ENCODE measurements at places on chromosomes 3 and 15.

- DNase-seq: no peak
Measured at GRCh38 chr3:143358793-143359491, 239.4 kb downstream of the CHST2 start.

DNA sequence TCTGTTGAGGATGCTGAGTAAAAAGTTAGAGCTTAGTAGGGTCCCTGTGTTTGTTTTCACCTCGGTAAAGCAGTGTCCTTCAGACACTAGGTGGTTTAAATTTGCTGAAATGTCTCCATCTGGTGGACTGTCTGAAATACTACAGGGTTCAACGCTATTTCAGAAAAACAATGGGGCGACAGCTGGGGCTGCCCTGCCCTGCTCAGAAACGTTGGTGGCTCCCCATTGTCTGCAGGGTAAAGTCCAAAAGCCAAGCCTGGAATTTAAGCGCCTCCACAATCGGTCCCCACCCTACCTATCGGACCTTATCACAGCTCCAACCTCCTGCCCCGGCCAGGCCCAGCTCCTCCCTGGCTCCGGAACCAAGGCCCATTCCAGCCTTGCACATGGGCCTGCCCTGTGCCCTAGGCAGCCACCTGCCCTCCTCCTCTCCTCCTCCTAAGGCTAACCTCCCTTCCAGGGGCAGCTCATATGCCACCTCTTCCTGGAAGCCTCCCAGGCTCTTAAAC, 4.3 kb upstream of the TSEN2 start:
- DNase-seq: no peak

DNA sequence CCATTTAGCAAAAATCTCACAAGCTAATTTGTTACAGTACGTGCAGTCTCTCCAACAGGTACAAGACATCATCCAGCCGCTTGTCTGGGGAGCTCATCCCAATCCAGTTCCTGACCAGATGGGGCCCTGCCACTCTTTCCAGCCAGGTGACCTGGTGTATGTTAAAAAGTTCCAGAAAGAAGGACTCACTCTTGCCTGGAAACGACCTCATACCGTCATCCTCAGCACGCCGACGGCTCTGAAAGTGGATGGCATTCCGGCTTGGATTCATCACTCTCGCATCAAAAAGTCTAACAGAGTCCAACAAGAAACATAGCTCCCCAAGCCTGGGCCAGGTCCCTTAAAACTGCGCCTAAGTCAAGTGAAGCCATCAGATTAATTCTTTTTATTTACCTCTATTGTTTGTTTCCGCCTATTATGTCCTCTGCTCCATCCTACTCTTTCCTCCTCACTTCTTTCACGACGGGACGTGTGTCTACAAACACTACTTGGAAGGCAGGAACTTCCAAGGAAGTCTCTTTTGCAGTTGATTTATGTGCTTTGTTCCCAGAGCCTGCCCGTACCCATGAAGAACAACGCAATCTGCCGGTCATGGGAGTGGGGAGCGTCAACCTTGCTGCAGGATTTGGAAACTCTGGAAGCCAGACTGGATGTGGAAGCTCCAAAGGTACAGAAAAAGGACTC, 37.5 kb downstream of the ZBTB11 start:
- DNase-seq: no peak

- no peak for DNase-seq
Measured at GRCh38 chr15:34023907-34024306, 15.1 kb downstream of the AVEN start.

DNA sequence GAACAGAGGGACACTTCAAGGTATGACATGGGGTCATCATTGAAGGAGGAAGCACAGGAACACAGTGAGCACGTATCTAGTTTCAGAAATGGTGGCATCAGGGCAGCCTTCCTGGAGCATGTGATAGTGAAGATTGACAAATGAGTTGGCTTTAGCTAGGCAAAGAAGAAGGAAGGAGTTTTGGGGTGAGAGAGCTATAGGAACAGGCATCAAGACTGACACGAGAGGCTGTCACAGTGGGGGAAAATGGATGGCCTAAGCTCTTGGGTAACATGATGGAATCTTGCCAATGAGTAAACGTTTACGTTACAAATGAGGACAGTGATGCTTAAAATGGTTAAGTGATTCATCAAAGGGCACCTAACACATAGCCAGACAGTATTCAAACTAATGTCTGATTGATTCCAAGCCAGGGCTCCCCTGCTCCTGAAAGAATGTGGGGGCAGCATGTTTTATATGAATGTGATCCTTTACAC, 23.1 kb upstream of the GPR171 start:
- DNase-seq: no peak

DNA sequence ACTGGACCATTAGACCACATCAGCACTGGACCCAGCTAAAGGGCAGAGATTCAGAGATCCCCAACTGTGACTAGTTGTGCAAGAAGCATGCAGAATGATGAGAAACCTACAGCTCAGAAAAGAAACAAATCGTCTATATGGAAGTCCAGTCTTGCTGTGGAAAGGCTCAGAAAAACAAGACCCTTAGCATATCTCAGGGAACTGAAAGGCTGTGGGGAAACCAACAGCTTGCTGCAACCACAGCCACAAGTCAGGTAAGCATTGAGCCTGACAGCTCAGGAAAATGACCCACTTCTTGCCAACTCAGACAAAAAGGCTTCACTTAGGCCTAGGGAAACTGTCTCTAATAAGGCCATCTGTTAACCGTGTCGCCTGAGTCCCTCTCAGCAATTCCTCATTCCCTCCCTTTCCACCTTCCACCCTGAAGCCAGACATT, 145.6 kb downstream of the LSAMP start:
- DNase-seq: no peak

GRCh38 chr15:75831806-75832102, 11.5 kb upstream of the UBE2Q2 start:
- DNase-seq: no peak

GRCh38 chr3:1870738-1871137, 227.9 kb upstream of the CNTN4 start:
- DNase-seq: no peak

- DNase-seq: no peak
Measured at GRCh38 chr3:46094506-46094905, 67.2 kb upstream of the XCR1 start.

GRCh38 chr15:66580643-66581042, 14.8 kb upstream of the LCTL start:
- DNase-seq: no peak

GRCh38 chr3:122758877-122759560, 34.6 kb downstream of the HSPBAP1 start:
- DNase-seq: no peak

DNA sequence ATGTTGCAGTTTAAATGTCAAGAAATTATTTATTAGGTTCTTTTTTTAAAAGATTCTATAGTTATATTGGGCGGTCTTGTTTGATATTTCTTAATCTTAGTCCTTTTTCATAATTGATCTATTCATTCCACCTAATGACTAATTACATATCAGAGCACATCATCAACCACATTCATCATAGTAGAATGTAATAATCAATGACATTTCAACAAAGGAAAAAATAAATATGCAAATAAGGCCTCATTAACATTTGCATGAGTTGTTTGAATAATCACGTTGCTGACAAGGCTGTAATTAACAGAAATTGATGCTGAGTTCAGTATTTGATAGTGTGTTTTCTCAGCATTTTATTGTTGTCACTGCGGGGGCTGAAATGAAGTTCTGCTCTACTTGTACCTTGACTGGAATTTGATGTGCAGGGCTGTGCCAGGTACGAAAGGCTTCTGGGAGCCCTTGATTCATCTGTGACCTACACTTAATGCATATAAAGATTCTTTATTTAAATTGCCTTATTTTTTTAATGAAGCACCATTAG, 215.7 kb downstream of the TCF12 start:
- DNase-seq: no peak

Measured in pancreas (tissue), 10 donors.